C1 segment of cervical spinal cord (tissue), 14 donors: ENCODE measurements at places on chromosomes 7 and 10.

- no peak for DNase-seq
Observed at GRCh38 chr7:91462316-91462715, 198.1 kb downstream of the FZD1 start.

GRCh38 chr10:70567603-70568002, 34.9 kb downstream of the PRF1 start:
- no peak for DNase-seq

DNA sequence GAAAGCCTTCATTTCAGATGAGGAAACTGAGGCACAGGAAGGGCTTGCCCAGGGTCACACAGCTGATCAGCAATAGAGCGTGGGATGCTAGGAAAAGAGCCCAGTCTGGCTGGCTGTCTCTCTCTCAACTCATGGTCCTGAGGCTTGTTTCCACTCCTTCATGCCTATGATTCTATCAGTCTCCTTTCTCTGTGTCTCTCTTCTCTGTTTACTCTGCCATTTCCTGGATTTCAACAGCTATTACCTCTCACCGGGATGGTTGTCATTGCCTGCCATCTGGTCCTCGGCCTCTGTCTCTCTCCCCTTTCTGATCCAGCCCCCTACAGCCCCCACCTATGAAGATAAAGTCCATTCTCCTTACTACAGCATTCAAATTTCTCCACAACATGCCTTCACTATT, 93.3 kb upstream of the AGBL3 start:
- DNase-seq, result no peak

DNA sequence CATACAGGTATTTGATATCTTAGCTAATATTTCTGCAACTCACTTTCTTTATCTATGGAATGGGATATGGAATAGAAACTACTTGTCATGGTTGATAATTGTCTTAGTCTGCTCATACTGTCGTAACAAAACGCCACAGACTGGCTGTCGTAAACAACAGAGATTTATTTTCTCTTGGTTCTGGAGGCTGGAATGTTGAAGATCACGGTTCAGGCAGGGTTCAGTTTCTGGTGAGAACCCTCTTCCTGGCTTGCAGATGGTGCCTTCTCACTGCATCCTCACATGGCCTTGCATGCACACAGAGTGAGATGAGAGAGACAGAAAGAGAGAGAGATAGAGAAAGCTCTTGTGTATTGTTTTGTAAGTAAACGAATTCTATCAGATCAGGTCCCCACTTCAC, 332.7 kb upstream of the MAGI2 start:
- no peak for DNase-seq

- no peak for DNase-seq
Observed at GRCh38 chr10:99709480-99710229, 22.3 kb downstream of the COX15 start.

DNA sequence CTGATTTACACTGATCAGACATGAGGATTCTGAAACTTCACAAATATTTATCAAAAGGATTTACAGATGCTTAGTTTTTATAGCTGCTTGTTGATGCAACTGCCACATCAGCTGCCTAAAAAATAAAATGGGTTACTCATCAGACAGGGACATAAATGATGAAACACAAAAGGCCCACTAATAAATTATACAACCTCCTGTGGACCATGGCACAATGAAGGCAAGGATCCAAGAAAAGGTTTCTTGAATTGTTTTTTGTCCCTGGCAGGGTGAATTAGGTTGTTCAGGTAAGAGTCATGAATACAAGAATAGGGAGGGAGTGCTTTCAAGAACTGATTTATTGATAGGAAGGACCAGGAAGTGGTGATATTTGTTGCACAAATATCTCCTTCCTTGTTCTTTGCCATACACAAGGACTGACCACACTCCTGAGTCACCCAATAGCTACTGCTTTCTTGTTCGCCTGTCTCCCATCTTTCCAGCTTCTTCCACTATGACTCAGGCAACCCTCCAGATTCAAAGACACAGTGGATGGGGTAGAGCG, 234.5 kb downstream of the AHR start:
- no peak for DNase-seq

- DNase-seq, result no peak
Observed at GRCh38 chr7:128840326-128841170, 10.3 kb downstream of the FLNC start.

GRCh38 chr7:43834463-43835251, 34.7 kb downstream of the MRPS24 start:
- no peak for DNase-seq

DNA sequence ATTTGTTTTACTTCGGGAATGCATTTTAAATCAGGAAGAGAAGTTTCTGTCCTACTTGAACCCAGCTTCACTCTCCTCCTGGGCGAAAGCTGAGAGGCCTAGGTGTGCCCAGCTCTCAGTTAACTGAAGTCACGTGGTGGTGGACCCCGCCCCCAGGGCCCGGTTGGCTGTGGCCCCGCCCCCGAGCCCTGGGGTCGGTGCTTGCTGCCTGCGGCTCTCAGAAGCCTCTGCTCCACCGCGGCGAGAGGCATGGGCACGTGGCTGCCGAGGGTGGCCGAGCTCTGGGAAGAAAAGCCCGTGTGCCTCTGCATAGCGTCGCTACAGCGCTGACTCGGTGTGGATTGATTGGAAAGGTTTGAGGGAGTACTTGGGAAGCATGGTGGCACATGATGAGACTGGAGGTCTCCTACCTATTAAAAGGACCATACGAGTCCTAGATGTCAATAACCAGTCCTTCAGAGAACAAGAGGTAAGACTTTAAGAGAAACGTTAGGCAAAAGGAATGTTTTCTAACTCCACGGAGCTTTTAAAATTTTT, 34.1 kb downstream of the NET1 start:
- DNase-seq, result peak; percentile 41

DNA sequence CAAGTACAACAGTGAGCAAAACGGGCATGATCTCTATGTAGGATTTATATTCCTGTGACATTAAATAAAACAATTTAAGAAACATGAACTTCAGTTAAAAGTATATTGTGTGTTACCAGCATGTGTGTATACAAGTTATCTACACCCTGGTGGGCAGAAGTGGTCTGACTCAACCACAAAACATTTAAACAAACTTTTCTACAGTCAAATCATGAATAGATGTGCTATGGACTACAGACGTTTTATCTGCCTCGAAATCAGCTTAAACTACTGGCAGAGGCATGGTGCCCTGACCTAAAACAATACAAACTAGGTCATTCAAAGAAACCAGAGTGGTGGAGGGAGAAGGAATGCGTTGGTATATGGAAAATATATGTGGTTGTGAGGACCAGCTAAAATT, 3.6 kb downstream of the ARL3 start:
- no peak for DNase-seq

- DNase-seq, result no peak
Observed at GRCh38 chr7:2522780-2523433, 3.3 kb downstream of the LFNG start.

GRCh38 chr7:80678707-80679106, 40.3 kb downstream of the CD36 start:
- DNase-seq, result no peak

GRCh38 chr7:22821702-22822485, 755 bp downstream of the TOMM7 start:
- DNase-seq, result no peak

DNA sequence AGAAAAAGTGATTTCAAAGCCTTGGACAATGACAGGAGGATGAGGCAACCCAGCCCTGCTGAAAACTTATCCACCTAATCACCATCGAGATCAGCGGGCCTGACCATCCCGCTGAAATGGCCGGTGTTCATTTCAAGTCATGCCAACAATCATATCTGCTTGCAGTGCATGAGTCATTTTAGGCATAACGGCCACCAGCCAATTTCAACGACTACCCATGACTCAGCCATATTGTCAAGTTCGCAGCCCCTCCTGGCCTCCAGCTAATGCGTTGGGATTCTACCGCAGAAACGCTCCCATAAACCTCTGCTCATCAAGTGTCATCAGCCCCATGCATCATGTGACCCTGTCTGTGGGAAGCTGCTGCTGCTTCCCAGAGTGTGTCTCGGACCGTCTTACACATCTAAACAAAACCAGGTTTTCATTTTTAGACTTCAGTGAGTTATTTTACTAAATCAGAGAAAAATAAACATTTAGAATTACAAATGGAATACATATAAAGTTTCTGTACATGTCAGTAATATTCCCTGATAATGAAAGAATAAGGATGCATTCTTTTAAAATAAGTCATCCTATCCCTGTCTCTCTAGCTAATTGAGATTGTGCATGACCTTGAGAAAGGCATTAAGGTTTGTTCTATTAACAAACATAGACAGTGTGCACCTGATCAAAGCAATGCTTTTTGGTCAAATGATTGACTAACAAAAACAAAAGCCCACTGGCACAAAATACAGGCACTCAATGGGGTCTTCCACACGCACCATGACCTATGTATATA, 188.9 kb downstream of the ADAM12 start:
- DNase-seq, result no peak

DNA sequence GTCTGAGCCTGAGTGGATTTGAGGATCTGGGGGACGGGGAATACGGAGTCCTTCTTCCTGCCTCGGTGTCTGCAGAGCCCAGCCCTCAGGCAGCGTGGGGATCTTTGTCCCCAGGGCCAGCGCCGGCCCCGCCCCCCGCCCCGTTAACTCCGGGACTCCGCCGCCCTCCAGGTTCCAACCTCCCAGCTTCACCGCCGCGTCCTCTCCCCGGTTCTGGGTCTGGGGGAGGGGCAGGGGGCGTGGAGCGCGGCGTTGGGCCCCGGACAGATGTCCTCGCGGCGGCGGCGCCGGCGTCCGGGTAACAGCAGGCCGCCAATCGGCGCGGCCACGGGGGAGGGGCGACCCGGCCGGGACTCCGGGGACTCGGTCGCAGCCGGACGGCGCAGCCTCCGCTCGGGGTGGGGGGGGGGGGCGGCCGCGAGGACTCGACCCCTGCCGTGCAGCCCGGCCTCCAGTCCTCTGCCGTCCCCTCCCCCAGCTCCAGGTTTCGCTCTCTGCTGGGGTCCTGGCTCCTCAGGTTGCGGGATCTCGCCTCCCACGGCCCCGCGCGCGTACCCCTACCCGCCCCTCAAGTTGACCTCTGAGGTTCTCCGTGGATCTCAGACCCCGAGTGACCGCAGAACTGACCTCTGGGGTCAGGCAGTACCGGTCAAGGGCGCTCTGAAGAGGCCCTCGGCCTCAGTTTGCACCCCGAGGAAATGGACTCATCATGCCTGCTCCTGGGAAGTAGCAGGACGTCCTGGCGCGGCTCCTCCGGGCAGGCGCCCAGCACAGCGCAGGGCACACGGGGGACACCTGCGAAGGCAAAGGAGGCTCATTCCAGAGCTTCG, 2.3 kb upstream of the ELFN1 start:
- no peak for DNase-seq

- DNase-seq, result no peak
Observed at GRCh38 chr7:102988631-102989560, 76.1 kb downstream of the LRRC17 start.

GRCh38 chr10:125359401-125359800, 199.0 kb upstream of the CTBP2 start:
- no peak for DNase-seq

- no peak for DNase-seq
Observed at GRCh38 chr7:8192897-8193296, 69.1 kb downstream of the ICA1 start.

DNA sequence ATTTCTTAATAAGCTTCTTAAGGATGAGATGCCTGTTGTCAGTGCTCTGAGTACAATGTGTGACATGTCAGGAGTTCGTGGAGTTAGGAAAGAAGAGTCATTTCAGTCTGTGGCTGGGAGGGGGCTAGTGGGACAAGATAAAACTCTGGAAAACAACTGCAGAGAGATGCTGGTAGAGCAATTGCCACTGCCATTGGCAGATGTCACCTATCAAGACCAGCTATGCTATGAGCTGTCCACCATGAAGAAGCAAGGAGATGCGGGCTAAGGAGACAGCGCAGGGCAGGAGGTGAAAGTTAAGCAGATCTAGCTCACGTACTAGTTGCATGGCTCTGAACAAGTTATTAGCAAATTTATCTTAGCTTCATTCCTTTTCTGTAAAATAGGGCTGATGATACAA, 756.7 kb downstream of the KCNMA1 start:
- no peak for DNase-seq

GRCh38 chr10:78502210-78502936, 468.7 kb downstream of the RPS24 start:
- no peak for DNase-seq

DNA sequence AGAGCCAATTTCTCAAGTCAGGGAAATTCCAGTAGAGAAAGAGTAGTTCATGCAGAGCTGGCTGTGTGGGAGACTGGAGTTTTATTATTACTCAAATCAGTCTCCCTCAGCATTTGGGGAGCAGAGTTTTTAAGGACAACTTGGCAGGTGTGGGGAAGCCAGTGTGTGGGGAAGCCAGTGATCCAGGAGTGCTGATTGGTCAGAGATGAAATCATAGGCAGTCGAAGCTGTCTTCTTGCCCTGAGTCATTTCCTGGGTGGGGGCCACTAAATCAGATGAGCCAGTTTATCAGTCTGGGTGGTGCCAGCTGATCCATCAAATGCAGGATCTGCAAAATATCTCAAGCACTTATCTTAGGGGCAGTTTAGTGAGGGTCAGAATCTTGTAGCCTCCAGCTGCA, 194.6 kb upstream of the NRG3 start:
- no peak for DNase-seq

GRCh38 chr10:129170812-129171211, 296.2 kb upstream of the MGMT start:
- no peak for DNase-seq

DNA sequence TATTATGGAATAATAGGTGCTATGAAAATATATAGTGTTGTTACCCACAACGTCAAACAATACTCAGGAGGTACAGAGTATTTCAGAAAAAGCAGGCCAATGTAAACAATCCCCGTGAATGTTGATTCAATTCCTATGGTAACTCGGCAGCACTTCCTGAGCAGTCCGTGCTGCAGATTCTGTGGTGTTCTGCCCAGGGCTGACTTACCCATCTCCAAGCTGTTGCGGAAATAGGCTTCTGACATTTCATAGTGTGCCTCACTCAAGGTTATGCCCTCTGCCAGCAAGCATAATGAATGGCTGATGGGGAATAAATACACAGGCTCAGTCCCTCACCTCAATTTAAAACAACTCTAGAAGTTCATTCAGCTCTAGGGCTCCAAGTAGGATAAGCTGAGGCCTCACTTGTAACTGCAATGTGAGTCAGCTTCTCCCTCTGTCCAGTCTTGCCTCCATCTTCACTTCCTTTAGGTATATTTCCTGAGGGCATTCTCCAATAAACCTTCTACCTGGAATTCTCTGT, 177.6 kb downstream of the GNAI1 start:
- no peak for DNase-seq

GRCh38 chr10:30781670-30782121, 152.1 kb upstream of the LYZL2 start:
- peak; percentile 94 for DNase-seq
